Activated CD4-positive, alpha-beta T cell treated with anti-CD3 and anti-CD28 coated beads, Interleukin-2, amount 50 U/mL, for 1 hour (primary cell): ENCODE measurements at places on chromosomes 5 and 9.
A peak's percentile ranks its signal among the peaks of the same experiment; 100 is the strongest.

DNA sequence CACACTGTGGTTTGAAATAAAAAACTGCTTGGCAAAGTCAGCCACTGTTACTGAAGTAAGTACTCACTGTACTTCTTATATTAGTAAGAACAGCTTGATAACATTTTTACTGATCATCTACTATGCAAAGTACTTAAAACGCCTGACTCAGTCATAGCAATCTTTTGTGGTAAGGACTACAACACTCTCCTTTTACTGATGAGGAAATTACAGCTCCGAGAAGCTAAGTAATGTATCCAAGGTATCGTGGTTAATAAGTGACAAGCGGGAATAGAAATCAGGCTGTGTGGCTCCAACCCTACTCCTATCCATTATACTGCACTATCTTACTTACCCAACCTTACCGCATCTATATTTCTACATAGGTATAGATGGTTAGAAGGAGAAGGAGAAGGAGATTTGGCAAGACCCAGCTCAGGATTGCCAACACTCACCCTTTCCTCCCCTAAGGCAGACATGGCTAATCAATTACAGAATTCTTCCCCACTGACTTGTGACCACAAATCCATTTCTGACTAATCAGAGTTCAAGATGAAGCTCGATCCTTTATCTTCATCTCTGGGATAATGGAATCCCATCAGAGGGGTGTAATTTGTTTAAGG lies 281.4 kb downstream of the SPOCK1 start:
- no peak for DNase-seq

DNA sequence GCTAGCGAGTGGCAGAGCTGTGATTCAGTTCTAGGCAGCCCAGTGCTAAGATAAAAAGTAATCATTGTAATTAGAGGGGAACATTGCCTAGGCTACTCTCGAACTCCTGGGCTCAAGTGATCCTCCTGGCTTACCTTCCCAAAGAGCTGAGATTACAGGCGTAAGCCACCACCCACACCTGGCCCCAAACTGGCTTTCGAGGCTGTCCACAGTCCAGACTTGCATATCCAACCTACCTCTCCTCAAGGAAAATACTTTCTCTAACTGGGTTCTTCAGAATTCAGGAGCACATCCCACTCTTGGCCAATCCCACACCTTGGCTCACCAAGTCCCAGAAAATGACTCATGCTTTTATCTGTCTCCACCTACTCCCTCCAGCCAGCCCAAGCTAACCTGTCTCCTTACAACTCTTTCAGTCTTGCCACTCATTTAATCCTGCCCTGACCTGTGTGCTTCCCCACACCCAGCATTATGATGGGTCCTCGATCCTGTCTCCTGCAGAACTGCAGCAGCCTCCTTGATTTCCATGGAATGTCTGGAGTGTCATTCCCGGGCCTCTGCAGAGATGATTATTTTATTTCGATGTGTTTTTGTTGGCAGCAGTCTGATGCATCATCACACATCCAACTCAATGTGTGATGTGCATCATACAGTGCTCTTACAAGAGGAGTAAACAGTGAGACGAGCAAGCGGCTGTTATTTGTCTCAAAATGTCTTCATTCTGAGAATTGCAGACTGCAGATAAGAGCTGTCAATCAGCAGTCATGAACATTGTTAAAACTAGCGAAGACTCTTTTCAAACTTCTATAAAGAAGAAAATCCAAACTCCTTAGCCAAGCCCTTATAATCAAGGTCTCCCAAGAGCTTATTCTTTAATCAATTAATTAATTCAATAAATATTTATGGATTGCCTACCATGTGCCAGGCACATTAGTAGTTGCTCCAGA lies 167.3 kb downstream of the SEC61B start:
- DNase-seq: no peak

GRCh38 chr5:93454896-93455295 lies 126.1 kb downstream of the NR2F1-AS1 start:
- no peak for DNase-seq

GRCh38 chr9:71966601-71967000 lies 55.2 kb downstream of the C9orf85 start:
- DNase-seq: no peak

GRCh38 chr9:16720386-16720785 lies 150.1 kb downstream of the BNC2 start:
- no peak for DNase-seq

DNA sequence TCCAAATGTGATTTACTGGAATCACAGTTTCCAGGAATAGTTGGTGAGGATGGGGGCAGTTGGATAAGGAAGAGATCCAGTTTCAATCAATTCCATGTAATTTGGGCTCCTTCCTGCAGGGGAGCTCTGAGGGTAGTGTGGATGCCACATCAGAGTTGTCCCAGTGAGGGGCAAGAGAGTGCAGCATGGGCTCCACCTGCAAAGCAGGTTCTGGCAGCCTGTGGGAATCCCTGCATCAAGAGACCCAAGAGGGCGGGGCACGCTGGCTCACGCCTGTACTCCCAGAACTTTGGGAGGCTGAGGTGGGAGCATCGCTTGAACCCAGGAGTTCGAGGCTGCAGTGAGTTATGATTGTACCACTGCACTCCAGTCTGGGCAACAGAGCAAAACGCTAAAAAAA lies 188.5 kb downstream of the CACNA1B start:
- no peak for DNase-seq

GRCh38 chr5:101362067-101362466 lies 459.0 kb upstream of the ST8SIA4 start:
- no peak for DNase-seq

GRCh38 chr9:104921067-104921741 lies 6.8 kb downstream of the ABCA1 start:
- no peak for DNase-seq

- DNase-seq: no peak
These were observed 168.6 kb downstream of the ACER2 start for GRCh38 chr9:19577411-19577810.

DNA sequence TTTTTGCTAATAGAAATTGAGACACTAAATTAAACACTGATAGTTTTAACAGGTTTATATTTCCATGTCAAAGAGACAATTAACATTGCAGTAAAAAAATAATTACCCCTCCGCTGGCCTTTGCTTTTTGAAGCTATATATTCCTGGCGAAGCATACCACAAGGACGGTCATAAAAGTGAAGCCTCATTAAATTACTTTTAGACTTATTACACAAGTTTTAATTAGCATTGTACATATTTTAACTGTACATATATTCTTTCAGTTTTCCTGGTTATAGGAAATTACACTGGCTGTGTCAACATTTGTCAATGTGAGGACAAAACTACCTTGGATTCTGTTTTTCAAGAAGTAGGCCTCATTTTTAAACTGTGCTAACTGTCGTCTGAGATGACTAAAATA lies 1.2 kb downstream of the CDKN2A start:
- no peak for DNase-seq

GRCh38 chr9:545480-545879 lies 296.0 kb upstream of the DMRT1 start:
- no peak for DNase-seq

- DNase-seq: no peak
These were observed 188.9 kb upstream of the RPS23 start for GRCh38 chr5:82466986-82467561.

DNA sequence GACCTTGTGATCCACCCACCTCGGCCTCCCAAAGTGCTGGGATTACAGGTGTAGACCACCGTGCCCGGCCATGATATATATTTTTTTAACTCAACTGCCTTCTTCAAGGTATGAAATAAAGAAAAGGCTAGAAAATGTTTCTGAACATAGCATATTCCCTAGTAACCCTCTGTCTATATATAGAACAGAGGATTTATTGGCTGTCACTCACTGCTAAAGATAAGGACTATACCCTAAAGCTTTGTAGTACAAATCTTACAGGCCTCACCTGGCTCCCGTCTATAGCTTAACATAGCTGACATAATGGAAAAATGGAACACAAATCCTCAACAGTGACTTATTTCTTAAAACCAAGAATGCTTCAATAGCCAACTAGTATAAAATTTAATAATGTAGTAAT lies 14.2 kb downstream of the SGTB start:
- no peak for DNase-seq

DNA sequence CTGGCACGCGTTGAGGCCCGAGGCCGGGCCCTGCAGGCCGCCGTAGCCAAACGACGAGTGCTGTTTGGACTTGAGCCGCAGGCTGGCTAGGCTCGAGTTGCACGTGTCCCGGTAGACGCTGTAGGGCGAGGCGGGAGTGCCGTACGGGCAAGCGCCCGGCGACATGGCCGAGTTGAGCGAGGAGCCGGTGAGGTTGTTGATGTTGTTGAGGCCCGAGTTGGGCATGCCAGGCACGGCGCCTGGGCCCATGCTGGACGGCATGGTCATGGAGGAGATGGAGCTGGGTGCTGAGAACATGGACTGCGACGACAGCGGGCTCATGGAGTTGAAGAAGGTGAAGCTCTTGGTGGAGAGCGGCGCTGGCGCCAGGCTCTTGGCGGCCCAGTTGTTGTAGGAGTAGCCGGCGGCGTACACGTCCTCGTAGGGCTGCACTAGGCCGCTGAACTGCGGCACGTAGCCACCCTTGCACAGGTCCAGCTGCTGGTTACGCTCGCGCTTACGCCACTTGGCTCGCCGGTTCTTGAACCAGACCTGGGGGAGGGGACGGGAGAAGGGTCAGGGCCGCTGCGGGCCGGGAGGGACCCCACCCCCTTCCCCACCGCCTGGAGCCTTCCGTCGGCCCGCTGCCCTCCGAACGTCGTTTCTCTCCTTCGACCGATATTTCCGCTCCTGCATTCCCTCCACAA lies 5.1 kb downstream of the PITX1 start:
- no peak for DNase-seq

- DNase-seq: peak; percentile 12
These were observed 332.3 kb downstream of the CWC27 start for GRCh38 chr5:65100911-65101631.

- no peak for DNase-seq
These were observed 11.2 kb downstream of the ADAMTSL2 start for GRCh38 chr9:133545494-133546286.

GRCh38 chr5:80959138-80959537 lies 1.0 kb upstream of the RASGRF2 start:
- no peak for DNase-seq

GRCh38 chr5:95895251-95895650 lies 66.4 kb downstream of the ELL2 start:
- no peak for DNase-seq

DNA sequence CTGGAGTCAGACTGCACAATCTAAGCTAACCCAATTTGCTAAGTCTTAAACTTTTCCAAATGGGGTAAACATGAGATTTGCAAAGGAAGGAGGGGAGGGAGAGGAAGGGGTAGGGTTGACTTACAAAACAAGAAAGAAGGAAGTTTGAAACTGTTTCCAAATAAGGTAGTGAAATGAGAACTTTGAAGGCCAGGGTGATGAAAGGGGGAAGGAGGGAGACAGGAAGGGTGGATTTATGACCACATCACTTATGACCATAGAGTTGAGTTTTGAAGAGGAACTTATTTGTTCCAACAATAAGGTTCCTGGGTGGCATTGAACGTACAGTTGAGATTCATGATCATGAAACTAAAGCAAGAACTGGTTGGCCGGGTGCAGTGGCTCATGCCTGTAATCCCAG lies 72.5 kb upstream of the DAPK1 start:
- no peak for DNase-seq

GRCh38 chr5:1719860-1720259 lies 79.8 kb downstream of the MRPL36 start:
- no peak for DNase-seq

GRCh38 chr5:133910571-133910970 lies 57.9 kb downstream of the C5orf15 start:
- DNase-seq: no peak

DNA sequence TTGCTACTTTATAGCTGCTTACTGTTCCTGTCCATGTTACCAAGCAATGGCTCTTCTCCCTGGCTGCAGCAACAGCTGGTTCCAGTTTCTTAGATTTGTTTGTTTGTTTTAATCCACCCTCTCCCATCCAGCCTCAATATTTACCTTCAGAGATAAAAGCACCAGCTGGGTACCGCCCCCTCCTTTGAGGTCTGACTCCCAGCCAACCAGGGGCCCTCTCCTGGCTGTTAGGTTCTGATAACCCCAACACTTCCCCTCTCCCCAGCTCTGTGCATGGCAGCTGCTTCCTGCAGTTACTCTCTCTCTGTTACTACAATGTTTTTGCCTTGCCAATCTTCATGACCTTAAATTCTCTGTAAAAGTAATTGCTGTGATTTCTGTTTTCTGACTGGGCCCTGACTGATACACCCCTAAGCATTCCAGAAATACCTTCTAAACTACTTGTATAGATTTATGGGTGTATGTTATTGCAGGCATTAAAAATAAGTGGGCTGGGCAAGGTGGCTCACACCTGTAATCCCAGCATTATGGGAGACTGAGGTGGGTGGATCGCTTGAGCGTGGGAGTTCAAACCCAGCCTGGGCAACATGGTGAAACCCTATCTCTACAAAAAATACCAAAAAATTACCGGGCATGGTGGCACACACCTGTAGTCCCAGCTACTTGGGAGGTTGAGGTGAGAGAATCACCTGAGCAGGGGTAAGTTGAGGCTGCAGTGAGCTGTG lies 2.6 kb upstream of the GCNT1 start:
- peak; percentile 39 for DNase-seq

GRCh38 chr5:10528056-10528816 lies 35.6 kb upstream of the ANKRD33B start:
- no peak for DNase-seq

DNA sequence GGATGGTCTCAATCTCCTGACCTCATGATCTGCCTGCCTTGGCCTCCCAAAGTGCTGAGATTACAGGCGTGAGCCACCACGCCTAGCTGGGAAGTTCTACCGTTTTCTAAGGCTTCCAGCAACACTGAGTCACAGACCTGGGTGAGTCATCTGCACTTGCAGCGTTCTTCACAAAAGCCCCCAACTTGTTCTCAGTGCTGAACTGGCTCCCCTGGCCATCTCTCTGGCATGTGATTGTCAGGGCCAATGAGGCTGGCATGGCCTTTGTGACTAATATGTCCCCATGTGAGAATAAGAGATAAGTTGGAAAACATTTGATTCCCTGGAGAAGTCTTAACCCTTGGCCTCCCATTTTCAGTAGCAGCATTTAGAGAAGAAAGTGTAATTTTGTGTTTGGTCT lies 124.4 kb downstream of the WDR41 start:
- DNase-seq: no peak

- DNase-seq: no peak
These were observed at the start of gene NR2F1 for GRCh38 chr5:93582677-93583438. Gene NR2F1 (plus strand): TSS chr5:93583222. CDS start chr5:93585024, 1,802 bp downstream.

DNA sequence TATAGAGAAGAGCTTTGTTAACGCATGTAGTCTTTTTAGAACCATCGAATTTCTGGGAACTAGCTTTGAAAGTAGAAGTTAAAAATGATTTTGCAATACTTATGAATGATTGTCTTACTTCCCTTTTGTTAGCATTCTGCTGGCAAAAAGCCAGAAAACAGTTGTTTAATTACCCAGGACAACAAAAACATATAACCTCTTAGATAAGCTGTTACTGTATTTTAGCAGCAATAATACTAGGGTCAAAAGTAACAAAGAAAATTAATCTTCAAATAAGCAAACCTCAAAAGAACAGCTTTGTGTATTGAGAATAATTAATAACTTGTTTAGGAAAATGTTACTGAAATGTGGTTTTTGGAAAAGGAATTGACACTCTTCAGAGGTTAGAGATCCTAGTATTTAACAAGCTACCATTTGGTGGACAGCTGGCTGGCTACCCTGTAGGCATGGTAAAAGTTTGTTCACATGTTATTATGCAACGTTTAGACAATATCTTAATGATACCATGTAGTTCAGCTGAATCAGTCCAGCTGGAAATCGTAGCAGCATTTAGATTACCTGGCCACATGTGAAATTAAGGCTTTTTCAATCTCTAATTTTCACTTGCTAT lies 3.8 kb downstream of the FGF10 start:
- no peak for DNase-seq
